Upper lobe of left lung (tissue), 6 donors: ENCODE measurements at places on chromosomes 4 and X. TPM values are rescaled to one million over a fixed set of nuclear protein-coding genes. Genes with fewer than 3 reads are reported as not detected.

DNA sequence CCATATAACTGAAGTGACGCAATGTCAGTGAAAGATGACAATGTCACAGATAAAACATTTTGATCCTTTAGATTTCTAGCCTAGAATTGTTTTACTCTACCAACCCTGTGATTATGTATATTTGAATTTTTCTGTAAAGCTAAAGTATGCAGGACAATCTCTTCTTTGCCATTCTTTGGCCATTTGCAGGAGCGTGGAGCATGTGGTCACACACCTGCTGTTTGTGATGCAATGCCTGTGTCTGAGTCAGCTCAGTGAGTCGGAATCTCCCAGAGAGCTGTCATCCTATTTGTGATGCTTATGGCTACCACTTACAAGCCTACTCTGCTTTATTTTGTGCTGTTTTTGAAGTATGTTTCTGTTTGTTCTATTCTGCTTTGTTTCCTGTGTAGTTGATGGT lies 214.5 kb downstream of the NAF1 start:
- no peaks in the 10 kb centered on the region for H3K27me3 ChIP-seq
- H3K4me1 ChIP-seq, result no peaks in the 10 kb centered on the region
- H3K4me3 ChIP-seq, result no peak overlapping the region
- no peak overlapping the region for H3K27ac ChIP-seq

GRCh38 chrX:10015723-10016518 lies 48.8 kb downstream of the CLDN34 start:
- H3K4me3 ChIP-seq, result peak overlapping the region; percentile 55
- H3K4me1 ChIP-seq, result peaks cover 14% of the 10 kb centered on the region
- H3K36me3 ChIP-seq, result no peaks in the 10 kb centered on the region
- no peaks in the 10 kb centered on the region for H3K27me3 ChIP-seq

DNA sequence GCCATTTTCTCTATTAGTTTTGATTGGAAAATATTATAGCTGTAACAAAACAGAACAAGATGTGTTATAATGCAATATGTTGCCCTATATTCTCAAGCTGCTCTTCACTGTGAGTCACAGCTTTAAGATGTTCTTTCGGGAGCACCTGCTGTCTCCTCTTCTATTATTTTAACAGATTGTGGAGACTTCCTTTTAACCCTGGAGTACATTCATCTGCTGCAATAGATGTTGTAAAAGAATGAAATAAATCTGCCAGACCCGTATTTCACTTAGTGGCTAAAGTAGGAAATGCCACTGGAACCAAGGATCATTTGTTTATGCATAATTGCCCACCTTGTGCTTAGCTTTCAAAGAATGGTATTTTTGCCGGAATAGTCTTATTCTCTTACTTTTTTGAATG lies 11.1 kb downstream of the LSM6 start:
- H3K27me3 ChIP-seq, result no peaks in the 10 kb centered on the region
- H3K36me3 ChIP-seq, result peaks cover 24% of the 10 kb centered on the region
- H3K4me1 ChIP-seq, result peaks cover 12% of the 10 kb centered on the region

GRCh38 chr4:76564123-76564915 lies 129.3 kb downstream of the SHROOM3 start:
- H3K27ac ChIP-seq, result no peak overlapping the region
- H3K27me3 ChIP-seq, result no peaks in the 10 kb centered on the region
- H3K36me3 ChIP-seq, result no peaks in the 10 kb centered on the region
- H3K4me1 ChIP-seq, result peaks cover 3% of the 10 kb centered on the region

- no peaks in the 10 kb centered on the region for H3K27me3 ChIP-seq
- H3K27ac ChIP-seq, result peak overlapping the region; percentile 88
- peak; percentile 78 for DNase-seq
- peak overlapping the region; percentile 84 for H3K4me3 ChIP-seq
- no peaks in the 10 kb centered on the region for H3K4me1 ChIP-seq
Observed at GRCh38 chrX:54182194-54182863, 725 bp downstream of the FAM120C start.

DNA sequence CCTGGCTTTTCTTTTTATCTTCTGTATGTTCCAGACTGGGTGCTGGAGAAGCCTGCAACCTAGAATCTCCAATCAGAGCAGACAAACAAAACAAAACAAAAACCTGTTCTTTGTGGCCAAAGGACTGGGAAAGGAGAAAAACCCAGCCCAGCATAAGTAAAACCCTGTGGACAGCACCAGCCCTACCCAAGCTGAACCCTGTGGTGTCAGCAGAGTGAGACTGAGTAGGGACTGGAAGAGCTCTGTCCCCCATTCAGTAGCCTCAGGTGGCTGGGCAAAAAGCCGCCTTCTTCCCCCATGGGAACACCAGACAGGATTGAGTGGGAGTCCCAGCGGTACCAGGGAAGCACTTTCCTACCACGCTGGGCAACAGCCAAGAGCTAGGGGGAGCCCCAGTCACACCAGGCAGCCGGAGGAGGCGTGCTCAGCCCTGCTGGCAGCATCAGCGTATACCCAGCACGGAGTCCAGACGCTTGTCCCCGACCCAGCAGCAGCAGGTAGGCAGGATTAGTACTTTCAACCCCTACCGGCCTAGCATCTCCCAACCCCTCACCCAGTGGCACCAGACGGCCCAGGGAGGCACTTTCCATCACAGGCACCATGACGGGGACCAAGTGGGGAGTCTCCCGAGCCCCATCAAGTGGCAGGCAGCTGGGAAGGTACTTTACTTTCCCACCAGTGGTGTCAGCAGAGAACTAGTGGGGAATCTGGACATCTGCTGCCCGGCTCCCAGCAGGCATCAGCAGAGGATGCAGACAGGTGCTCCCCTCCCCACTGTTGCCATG lies 8.6 kb upstream of the JADE3 start:
- H3K4me1 ChIP-seq, result no peaks in the 10 kb centered on the region
- H3K4me3 ChIP-seq, result no peak overlapping the region
- peak; percentile 74 for DNase-seq
- no peaks in the 10 kb centered on the region for H3K36me3 ChIP-seq
- peak overlapping the region; percentile 32 for H3K27ac ChIP-seq

DNA sequence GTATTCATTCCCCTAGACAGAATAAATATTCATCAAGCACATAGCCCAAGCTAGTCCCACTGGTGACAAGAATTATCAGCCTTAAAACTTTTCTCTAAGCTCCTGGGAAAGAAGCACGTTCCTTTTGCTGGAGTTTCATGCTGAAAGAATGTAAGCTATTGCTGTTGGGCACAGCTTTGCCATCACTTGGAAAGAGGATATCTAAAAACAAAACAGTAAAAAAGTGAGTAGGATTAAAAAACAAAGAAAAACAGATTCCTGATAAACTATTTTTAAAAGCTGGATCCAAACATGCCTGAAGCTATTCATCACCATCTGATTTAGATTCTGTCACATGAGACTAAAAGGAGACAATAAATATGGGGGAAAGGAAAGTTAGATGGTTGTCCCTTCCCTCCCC lies 176.8 kb downstream of the SCFD2 start:
- no peaks in the 10 kb centered on the region for H3K27me3 ChIP-seq
- no peak for DNase-seq
- no peaks in the 10 kb centered on the region for H3K36me3 ChIP-seq
- H3K27ac ChIP-seq, result no peak overlapping the region
- no peaks in the 10 kb centered on the region for H3K4me1 ChIP-seq

DNA sequence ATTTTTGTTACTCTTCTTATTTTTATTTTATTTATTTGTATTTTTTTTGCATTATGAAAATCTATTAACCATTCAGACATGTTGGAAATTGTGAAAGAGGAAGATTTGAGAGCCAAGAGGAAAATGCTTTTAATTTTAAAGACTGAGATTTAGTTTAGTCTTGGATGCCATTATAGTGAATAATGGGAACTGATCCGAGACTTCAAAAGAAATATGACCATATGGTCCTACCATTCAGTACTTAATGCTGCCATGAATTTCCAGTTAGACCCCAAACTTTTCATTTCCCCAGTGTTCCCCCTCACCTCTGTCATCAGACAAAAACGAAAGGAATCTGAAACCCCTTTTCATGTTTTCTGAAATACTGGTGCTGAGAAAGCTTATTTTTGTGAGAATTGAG lies 95.5 kb downstream of the TENM3 start:
- no peak for DNase-seq
- no peak overlapping the region for H3K27ac ChIP-seq
- no peak overlapping the region for H3K4me3 ChIP-seq
- H3K27me3 ChIP-seq, result no peaks in the 10 kb centered on the region
- no peaks in the 10 kb centered on the region for H3K36me3 ChIP-seq

- H3K36me3 ChIP-seq, result no peaks in the 10 kb centered on the region
- H3K4me3 ChIP-seq, result no peak overlapping the region
- no peaks in the 10 kb centered on the region for H3K27me3 ChIP-seq
Observed at GRCh38 chrX:77223046-77223445, 224.1 kb upstream of the FGF16 start.

DNA sequence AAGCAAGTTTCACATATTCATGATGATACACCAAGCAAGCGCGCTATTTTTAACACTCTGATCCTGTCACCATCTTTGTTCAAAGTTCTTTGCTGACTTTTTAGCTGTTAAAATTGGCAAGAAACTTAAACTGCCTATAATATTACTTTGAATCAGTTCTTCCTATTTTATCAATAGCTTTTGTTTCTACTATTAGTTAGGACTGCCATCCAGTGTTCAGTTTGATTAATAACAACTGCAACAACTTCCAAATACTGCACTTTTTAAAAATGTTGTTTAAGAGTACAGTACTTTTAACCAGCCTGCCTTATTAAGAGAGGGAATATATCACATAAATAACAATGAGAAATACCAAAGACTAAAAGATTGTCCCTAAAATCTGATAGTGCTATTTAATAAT lies 614.3 kb downstream of the FAM133A start:
- no peaks in the 10 kb centered on the region for H3K36me3 ChIP-seq
- no peaks in the 10 kb centered on the region for H3K27me3 ChIP-seq
- DNase-seq, result no peak
- H3K4me1 ChIP-seq, result no peaks in the 10 kb centered on the region
- no peak overlapping the region for H3K4me3 ChIP-seq
- no peak overlapping the region for H3K27ac ChIP-seq

- H3K27ac ChIP-seq, result no peak overlapping the region
- no peaks in the 10 kb centered on the region for H3K27me3 ChIP-seq
- H3K36me3 ChIP-seq, result no peaks in the 10 kb centered on the region
- no peak overlapping the region for H3K4me3 ChIP-seq
- H3K4me1 ChIP-seq, result no peaks in the 10 kb centered on the region
Observed at GRCh38 chr4:73608689-73609594, 11.3 kb downstream of the RASSF6 start.

DNA sequence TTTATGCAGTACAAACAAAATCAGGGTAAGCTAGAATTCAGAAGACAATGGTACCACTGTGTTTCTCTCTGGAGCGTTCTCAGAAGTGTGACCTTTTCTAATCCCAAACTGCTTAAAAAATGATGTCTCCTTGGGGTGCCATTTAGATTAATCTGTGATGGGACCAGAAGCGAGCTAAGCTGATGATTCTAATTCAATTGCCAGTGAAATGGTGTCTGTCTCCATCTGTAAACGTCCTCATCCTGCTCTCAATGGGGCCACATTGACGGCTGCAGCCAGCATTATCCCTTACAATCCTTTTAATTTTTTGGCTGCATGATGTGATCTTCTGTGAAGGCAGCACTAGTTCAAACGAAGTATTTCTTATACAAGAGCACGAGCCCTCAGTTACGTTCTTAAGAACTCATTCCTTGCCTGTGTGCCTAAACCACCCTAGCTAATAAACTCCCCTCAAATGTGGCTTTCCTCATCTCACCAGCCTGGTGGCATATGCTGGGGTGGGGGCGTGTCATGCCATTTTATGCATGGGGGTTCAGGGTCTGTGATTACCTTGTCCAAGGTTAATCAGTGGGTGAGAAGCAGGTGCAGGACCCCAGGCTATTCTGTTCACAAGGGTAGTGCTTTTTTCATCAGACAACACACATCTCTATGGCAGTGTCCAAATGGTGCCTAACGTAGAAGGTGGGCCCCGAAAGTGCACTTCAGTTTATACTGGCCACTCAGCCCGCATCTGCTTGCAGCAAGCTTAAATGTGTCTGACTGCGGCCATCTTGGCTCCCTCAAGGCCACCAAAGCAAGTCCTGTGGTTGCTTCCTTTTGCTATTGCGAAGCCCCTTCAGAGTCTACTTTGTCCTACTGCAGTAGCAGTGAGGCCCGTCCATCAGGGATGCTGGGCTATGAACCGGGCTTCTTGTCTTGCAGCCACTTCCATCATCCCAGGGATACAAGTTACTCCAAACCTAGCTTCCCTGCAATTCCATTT lies 45.7 kb upstream of the SLC2A9 start:
- H3K27me3 ChIP-seq, result no peaks in the 10 kb centered on the region
- H3K4me1 ChIP-seq, result peaks cover 8% of the 10 kb centered on the region
- no peak overlapping the region for H3K27ac ChIP-seq
- no peak overlapping the region for H3K4me3 ChIP-seq
- no peak for DNase-seq

GRCh38 chr4:3202836-3203820 lies 45.8 kb upstream of the MSANTD1 start:
- no peaks in the 10 kb centered on the region for H3K27me3 ChIP-seq
- H3K27ac ChIP-seq, result peak overlapping the region; percentile 65
- peaks cover 17% of the 10 kb centered on the region for H3K36me3 ChIP-seq
- peaks cover 36% of the 10 kb centered on the region for H3K4me1 ChIP-seq
- DNase-seq, result no peak

DNA sequence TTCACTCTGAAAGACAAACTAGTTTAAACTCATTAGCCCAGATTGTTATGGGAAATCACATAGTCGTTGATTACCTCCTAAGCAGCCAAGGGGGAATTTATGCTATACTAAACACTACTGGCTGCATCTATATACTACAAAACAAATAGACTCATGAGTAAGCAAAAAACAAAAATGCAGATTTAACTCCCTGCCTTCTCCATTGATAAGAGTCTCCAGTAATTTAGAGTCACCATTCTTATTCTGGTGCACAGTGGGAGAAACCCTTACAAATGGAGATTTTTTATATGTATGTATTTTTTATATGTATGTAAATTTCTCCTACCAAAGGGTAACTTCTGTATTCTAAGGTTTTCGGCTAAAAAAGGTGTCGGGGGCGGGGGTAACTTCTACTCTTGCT lies 126.6 kb downstream of the PLS3 start:
- no peaks in the 10 kb centered on the region for H3K36me3 ChIP-seq
- H3K4me3 ChIP-seq, result no peak overlapping the region
- H3K4me1 ChIP-seq, result no peaks in the 10 kb centered on the region
- no peak overlapping the region for H3K27ac ChIP-seq

GRCh38 chr4:54840992-54841768 lies 183.4 kb downstream of the KIT start:
- no peaks in the 10 kb centered on the region for H3K27me3 ChIP-seq
- no peak overlapping the region for H3K27ac ChIP-seq
- H3K4me1 ChIP-seq, result no peaks in the 10 kb centered on the region
- no peaks in the 10 kb centered on the region for H3K36me3 ChIP-seq
- no peak overlapping the region for H3K4me3 ChIP-seq
- no peak for DNase-seq

Gene ESX1
- total RNA-seq, result not detected

Gene TKTL1
- total RNA-seq, result 0.20 TPM

Gene TLR3
- total RNA-seq, result 9.1 TPM

Gene SPACA5
- not detected for total RNA-seq

Gene IL2RG
- 24.1 TPM for total RNA-seq

Gene VCX3A
- not detected for total RNA-seq

Gene PLS3
- total RNA-seq, result 199 TPM

Gene CT45A3
- not detected for total RNA-seq

Gene SUPT20HL1
- total RNA-seq, result not detected
